ENCODE measurements at places on chromosomes 11 and 22.
A peak's percentile ranks its signal among the peaks of the same experiment; 100 is the strongest.

GRCh38 chr11:76686261-76687079 is 15.9 kb upstream of the LRRC32 start:
- no peak for DNase-seq

DNA sequence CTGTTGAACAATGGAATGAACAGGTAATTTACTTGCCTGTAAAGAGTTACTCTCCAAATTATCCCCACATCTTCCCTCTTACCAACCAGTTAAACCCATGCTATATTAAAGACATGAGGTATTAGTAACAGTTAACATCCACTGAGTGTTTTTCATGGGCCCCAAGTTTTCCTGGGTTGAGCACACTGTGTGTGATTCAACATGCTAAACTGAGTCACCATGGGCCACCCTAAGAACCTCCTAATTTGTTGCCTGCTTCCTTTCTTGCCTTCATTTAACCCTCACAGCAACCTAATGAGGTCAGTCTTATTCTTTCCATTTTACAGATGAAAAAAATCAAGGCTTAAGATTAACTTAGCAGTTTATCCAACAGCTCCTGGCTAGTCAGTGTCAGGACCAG is 51.0 kb downstream of the GALNT18 start:
- DNase-seq: no peak

DNA sequence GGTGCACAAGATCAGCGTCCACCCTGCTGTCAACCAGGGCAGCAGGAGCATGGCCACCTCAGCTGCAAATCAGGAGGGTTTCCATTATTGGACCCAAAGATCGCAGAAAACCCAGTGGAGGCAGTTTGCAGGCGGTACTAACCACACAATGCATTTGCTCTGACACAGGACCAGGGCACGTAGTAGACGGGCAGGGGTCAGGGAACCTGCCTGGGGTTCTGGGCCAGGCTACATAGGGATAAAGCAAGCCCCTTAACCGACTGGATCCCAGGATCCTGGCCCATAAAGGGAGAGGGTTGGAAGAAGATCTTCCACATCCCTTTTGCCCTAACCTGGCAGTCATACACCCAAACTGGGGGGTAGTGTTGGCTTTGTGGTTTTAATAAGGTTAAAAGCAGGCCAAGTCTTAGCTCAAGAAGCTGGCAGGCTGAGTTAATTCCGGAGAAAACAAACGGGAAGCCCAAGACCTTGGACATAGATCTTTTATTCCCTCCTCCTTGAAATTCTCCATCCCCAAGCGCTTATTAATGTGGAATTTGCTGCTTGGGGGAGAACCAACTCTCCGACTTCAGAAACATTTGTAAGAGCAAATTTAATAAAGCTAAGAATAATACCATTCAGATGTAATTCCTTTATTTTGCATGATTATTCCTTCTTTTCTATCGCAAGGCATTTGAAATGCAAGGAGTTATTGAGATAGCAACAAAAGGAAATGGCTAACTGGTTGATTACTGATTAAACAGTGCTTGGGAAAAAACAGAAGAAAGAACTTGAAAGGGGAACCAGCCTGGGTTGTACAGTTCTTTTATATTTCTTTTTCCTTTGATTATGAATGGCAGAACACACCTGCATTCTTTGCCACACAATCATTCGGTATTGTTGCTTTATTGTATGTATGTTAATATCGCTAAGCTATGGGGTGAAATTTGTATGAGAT is 6.3 kb upstream of the ARHGAP8 start:
- no peak for DNase-seq

- DNase-seq: no peak
These were observed 317.9 kb downstream of the TMEM135 start for GRCh38 chr11:87355596-87355995.

DNA sequence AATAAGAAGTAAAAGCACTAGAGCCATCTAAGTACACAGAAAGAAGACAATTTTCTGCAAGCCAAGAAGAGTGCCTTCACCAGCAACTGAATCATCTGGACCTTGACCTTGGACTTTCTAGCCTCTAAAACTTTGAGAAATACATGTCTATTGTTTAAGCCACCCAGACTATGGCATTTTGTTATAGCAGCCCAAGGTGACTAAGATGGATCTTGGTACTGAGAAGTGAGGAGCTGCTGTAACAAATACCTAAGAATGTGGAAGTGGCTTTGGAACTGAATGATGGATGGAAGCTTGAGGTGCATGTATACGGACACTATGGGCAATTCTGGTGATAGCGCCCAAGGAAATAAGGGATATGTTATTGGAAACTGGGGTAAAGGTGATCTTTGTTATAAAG is 14.9 kb downstream of the CFAP300 start:
- DNase-seq: no peak

GRCh38 chr11:125372088-125372487 is 124.0 kb downstream of the FEZ1 start:
- no peak for DNase-seq

GRCh38 chr11:110710628-110711381 is 1.4 kb downstream of the ARHGAP20 start:
- peak; percentile 10 for DNase-seq

DNA sequence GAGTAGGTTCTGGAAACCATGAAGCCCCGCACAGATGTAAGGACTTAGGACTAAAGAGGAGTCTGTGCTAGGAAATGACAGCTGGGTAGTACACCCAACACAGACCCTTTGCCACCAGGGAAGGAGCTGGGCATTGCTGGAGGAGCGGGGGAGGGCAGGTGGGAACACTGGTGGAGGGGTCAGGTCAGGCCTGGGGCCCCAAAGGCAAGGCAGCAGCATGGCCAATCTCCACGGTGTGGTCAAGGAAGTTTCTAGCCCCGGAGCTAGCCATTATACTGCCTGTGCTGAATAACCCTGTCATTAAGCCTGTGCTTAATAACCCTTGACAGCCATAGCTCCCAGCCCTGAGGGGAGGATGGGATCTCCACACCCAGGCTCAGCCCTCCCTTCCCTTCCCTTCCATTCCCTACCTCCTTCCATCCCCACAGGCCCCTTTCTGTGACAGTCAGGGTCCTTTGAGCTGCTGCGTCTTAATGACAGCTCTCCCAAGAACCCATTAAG is 2.1 kb downstream of the TMPRSS4 start:
- no peak for DNase-seq

- DNase-seq: no peak
These were observed 28.6 kb upstream of the RASL10A start for GRCh38 chr22:29344137-29344536.

- DNase-seq: no peak
These were observed 52.8 kb upstream of the LDLRAD3 start for GRCh38 chr11:35891096-35891495.

DNA sequence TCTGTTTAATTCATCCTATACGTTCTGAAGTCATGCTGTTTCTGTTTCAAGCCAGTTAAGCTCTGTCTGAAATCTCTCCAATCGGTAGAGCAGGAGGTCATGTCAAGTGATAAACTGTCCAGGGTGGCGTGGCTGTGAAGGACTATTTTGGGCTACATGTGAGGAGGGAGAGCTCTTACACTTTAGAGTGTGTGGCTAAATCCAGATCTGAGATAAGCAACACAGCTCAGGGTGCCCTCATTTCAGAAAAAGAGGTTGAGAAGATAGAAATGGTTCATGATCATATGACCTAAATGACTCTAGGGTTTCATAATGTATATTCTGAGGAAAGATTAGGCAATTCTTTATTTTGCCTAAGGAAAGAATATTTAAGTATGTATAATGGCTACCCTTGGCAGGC is 8.4 kb downstream of the BLID start:
- DNase-seq: peak; percentile 8

GRCh38 chr11:77035580-77035979 is 1.4 kb downstream of the B3GNT6 start:
- DNase-seq: no peak

- peak; percentile 81 for DNase-seq
These were observed 18.2 kb upstream of the GRAMD4 start for GRCh38 chr22:46602025-46602424.

GRCh38 chr22:35539910-35540594 is 579 bp upstream of the RASD2 start:
- peak; percentile 73 for DNase-seq

DNA sequence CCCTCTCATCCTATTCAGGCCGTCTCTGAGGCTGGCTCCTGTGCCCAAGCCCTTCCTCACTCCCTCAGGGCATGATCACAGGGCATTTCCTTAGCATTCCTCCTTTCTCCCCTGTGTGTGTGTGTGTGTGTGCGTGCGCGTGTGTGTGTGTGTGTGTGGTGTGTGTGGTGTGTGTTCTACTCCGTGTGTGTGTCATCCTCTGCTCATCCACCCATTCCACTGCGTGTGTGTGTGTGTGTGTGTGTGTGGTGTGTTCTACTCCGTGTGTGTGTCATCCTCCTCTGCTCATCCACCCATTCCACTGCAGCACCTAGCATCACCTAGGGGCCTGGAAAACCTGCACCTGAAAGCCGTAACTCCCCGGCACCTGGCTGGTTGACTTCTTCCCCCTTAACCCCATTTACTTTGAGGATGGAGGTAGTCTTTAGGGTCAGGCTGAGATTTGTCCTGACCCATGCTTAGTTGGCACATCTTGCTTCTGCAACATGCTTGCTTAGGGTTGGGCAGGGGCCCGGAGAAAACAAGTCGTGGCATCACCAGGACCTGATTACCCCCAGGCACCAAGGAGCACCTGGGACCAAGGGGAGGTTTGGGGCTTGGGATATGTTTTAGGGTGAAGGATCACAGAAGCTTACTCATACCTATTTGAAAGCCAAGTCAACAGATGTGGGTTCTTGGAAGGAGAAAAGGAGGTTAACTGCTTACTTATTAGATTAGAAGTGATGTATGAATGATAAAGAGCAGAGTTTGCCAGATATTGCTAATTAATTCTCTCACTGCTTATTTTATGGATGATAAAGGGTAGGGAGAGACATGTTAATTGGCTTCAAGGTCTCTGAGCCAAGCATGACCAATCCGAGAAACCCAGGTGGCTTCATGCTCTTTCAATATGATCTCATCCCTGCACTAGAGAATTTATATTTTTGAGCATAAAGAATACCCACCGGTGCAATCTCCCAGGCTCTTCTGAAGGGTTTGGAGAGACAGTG is 18.9 kb downstream of the TIMP3 start:
- DNase-seq: no peak

DNA sequence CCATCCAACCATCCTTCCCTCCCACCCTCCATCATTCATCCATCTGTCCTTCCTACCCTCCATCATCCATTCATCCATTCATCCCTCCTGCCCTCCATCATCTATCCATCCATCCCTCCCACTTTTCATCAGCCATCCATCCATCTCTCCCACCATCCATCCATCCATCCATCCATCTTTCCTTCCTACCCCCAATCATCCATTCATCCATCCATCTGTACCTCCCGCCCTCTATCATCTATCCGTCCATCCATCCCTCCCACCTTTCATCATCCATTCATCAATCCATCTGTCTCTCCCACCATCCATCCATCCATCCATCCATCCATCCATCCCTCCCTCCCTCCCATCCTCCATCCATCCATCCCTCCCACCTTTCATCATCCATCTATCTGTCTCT is 968.8 kb downstream of the BRD1 start:
- no peak for DNase-seq

DNA sequence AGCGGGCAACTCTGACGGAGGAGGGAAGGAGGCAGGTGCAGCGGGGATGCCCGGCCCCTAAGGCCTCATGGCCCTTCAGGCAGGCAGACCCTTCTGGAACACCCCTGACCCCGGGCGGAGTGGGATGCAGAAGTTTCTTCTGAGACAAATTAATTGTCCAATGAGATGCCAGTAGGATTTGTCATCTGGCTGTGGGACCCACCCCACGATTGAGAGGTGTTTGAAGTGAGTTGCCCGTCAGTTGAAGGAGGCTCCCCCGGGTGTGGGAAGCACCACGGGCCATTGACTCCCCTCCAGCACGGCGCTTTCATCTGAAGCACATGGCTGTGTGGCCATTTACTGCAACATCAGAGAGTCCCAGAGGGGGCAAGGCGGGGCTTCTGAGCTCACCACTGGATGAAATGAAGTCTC is 527.8 kb downstream of the BRD1 start:
- no peak for DNase-seq

DNA sequence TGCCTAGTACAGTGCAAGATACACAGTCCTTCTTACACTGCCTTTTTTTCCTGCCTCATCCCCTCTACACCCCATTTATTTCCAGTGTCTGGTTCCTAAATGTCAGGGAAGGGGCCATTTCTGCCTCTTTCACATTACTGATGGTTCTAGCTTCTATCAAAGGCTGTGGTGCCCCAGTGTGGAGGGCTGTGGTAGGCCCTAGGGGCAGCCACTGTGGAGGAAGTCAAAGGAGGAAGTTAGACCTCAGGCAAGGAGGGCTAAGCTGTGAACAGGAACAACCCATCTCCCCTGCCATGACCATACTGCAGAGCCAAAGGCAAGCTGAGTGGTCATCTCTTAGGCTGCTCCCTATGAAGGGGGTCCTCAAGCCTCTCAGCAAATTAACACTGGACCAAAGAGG is 81.9 kb upstream of the CRTAM start:
- DNase-seq: peak; percentile 95

DNA sequence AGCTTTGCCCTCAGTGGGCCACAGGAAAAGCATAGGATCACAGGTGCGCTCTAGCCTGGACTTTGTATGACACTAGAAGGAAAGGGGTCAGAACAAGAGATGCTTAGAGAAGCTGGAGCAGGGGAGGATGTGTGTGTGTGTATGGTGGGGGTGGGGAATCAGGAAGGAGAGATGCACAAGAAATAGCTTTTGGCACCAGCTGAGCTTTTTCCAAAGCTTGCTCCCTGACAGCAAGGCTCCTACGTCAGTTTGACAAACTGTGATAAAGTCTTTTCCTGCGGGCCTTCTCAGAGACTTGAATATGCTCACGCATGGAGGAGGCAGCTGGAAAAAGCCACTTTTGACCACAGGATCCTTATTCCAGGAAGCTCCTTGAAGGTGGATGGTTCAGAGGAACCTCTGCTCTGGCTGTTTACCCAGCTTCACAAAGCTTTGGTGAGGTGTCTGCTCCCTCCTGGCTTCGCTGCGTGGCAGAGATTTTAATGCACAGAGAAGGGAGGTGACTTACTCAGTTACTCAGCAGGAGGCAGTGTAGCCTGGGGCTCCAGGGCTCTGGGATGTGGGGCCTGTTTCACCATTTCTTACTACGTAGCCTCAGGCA is 3.9 kb downstream of the CDC42EP1 start:
- DNase-seq: no peak

- no peak for DNase-seq
These were observed 1.8 kb downstream of the YWHAH start for GRCh38 chr22:31945971-31946680.

- no peak for DNase-seq
These were observed 1.4 kb downstream of the SCO2 start for GRCh38 chr22:50523806-50524675.

Measured in hematopoietic multipotent progenitor cell treated with erythropoietin and hydrocortisone succinate and interleukin-3 and kit ligand, for 4 days (in vitro differentiated cells).